Activated CD4-positive, alpha-beta T cell treated with anti-CD3 and anti-CD28 coated beads for 36 hours (primary cell): ENCODE measurements at places on chromosomes 5 and 9. TPM values are rescaled to one million over a fixed set of nuclear protein-coding genes. Genes with fewer than 3 reads are reported as not detected.

The GABRB2 gene
- not detected for total RNA-seq

The CARTPT gene
- not detected for total RNA-seq

The HTR1A gene
- not detected for total RNA-seq

The ZBTB6 gene
- 9.3 TPM for total RNA-seq

The GARIN3 gene
- total RNA-seq: 0.82 TPM

The AK8 gene
- not detected for total RNA-seq

The SNCB gene
- total RNA-seq: 0.55 TPM

The SHOC1 gene
- not detected for total RNA-seq

The HSPB3 gene
- total RNA-seq: not detected

The MARCOL gene
- not detected for total RNA-seq

The PCDHGA12 gene
- 0.07 TPM for total RNA-seq

The DRD1 gene
- total RNA-seq: not detected

The OR1L8 gene
- not detected for total RNA-seq

The IL4 gene
- 0.77 TPM for total RNA-seq

The BAAT gene
- 0.07 TPM for total RNA-seq

The EDIL3 gene
- not detected for total RNA-seq

The MARCHF6 gene
- 92.2 TPM for total RNA-seq

The CKS2 gene
- total RNA-seq: 236 TPM

The FCN2 gene
- total RNA-seq: not detected

The PCDHB6 gene
- not detected for total RNA-seq

The OLFML2A gene
- 0.05 TPM for total RNA-seq

The BHMT2 gene
- not detected for total RNA-seq

The PARP8 gene
- total RNA-seq: 38.8 TPM

The IRX2 gene
- not detected for total RNA-seq

The RAI14 gene
- total RNA-seq: 7.1 TPM

The CTXN3 gene
- not detected for total RNA-seq

The PRELID2 gene
- total RNA-seq: 3.3 TPM

The ADRB2 gene
- 0.09 TPM for total RNA-seq

The NAIF1 gene
- total RNA-seq: 13.7 TPM

The LECT2 gene
- total RNA-seq: not detected

The NLN gene
- total RNA-seq: 33.8 TPM

The PKD2L2 gene
- total RNA-seq: not detected

The ZFP62 gene
- total RNA-seq: 31.8 TPM

The TMEM215 gene
- not detected for total RNA-seq

The FGF10 gene
- total RNA-seq: not detected

The CA9 gene
- total RNA-seq: 3.1 TPM

The RXFP3 gene
- not detected for total RNA-seq

The NPR3 gene
- 0.09 TPM for total RNA-seq

The HMCN2 gene
- total RNA-seq: 0.05 TPM

The IFNA21 gene
- total RNA-seq: not detected

The TERT gene
- total RNA-seq: 8.5 TPM

The SLC36A2 gene
- not detected for total RNA-seq

The CEP72 gene
- 23.7 TPM for total RNA-seq

The NR5A1 gene
- total RNA-seq: not detected

The GPR151 gene
- total RNA-seq: not detected

The ZDHHC11 gene
- total RNA-seq: 6.4 TPM

The TPPP gene
- total RNA-seq: 0.21 TPM

The KIAA1191 gene
- 42.2 TPM for total RNA-seq

The RGS7BP gene
- total RNA-seq: not detected

The PTPN3 gene
- 0.32 TPM for total RNA-seq
